Lung (tissue), 17 donors: ENCODE measurements at places on chromosomes 4 and X.

GRCh38 chr4:169906104-169906503 is 120.1 kb downstream of the MFAP3L start:
- H3K36me3 ChIP-seq, result no peaks in the 10 kb centered on the region
- H3K27ac ChIP-seq, result no peak overlapping the region
- H3K4me1 ChIP-seq, result no peaks in the 10 kb centered on the region
- H3K4me3 ChIP-seq, result no peak overlapping the region

DNA sequence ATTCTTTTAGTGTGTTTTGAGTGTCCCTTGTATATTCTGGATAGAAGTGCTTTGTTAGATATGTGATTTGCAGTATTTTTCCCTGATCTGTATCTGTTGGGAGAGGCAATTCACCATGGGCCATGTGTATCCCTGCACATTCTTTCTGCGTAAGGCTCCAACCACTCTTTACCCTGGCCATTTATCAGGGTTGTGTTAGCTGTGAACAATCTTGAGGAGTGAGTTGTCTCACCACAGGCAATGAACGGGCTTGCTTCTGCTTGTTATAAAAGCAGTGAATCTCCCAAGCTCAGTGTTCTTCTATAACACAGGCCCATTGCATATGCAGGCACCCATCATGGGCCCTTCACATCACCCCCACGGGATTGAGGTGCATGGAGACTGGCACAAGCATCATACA is 18.9 kb upstream of the SMIM10 start:
- no peak overlapping the region for H3K27ac ChIP-seq
- no peak for DNase-seq
- no peaks in the 10 kb centered on the region for H3K4me1 ChIP-seq
- H3K36me3 ChIP-seq, result no peaks in the 10 kb centered on the region
- H3K4me3 ChIP-seq, result no peak overlapping the region
- no peaks in the 10 kb centered on the region for H3K27me3 ChIP-seq

GRCh38 chrX:22987452-22987851 is 12.3 kb upstream of the DDX53 start:
- no peaks in the 10 kb centered on the region for H3K4me1 ChIP-seq
- no peak overlapping the region for H3K4me3 ChIP-seq
- H3K27me3 ChIP-seq, result peaks cover 5% of the 10 kb centered on the region
- no peak overlapping the region for H3K27ac ChIP-seq
- H3K36me3 ChIP-seq, result no peaks in the 10 kb centered on the region
- DNase-seq, result no peak

DNA sequence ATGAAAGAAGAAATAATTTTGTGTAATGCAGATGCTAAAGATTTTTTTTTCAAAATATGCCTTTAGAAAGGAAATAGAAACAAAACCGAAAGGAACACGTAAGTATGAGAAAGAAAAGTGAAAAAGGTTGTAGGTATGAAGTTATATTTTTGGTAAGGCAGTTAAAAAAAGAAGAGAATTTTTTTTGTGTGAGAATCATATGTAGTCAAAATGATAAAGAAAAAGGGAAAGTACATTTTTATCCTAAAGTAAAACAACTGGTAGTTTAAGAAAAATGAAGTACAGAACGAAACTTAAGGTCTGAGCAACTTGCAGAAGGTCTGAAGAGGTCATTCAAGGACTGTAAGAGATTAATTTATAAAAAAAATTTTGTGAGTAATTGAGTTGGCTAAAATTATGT is 164.0 kb upstream of the TRAM1L1 start:
- H3K4me1 ChIP-seq, result no peaks in the 10 kb centered on the region
- H3K27ac ChIP-seq, result no peak overlapping the region
- no peaks in the 10 kb centered on the region for H3K27me3 ChIP-seq
- H3K36me3 ChIP-seq, result no peaks in the 10 kb centered on the region
- H3K4me3 ChIP-seq, result no peak overlapping the region
- DNase-seq, result no peak

- no peak for DNase-seq
- no peaks in the 10 kb centered on the region for H3K36me3 ChIP-seq
- no peaks in the 10 kb centered on the region for H3K27me3 ChIP-seq
- H3K4me3 ChIP-seq, result no peak overlapping the region
- H3K27ac ChIP-seq, result peak overlapping the region; percentile 32
Observed at GRCh38 chr4:8221985-8222384, 22.9 kb downstream of the SH3TC1 start.
